Fibroblast of lung (primary cell): ENCODE measurements at places on chromosomes 1 and 21.

GRCh38 chr21:38148046-38148445 is 108.7 kb upstream of the KCNJ15 start:
- H3K4me1 ChIP-seq, result no peaks in the 10 kb centered on the region
- H3K27me3 ChIP-seq, result no peaks in the 10 kb centered on the region
- H3K36me3 ChIP-seq, result no peaks in the 10 kb centered on the region

- H3K27me3 ChIP-seq, result no peaks in the 10 kb centered on the region
- H3K4me3 ChIP-seq, result no peak overlapping the region
- H3K4me1 ChIP-seq, result no peaks in the 10 kb centered on the region
- no peak for DNase-seq
- no peaks in the 10 kb centered on the region for H3K36me3 ChIP-seq
- no peak overlapping the region for H3K27ac ChIP-seq
Measured at GRCh38 chr21:39503123-39503762, 51.5 kb downstream of the SH3BGR start.

GRCh38 chr1:174702011-174702410 is 254.2 kb downstream of the GPR52 start:
- H3K4me3 ChIP-seq, result no peak overlapping the region
- H3K27me3 ChIP-seq, result no peaks in the 10 kb centered on the region
- no peak for DNase-seq
- no peaks in the 10 kb centered on the region for H3K4me1 ChIP-seq
- no peak overlapping the region for H3K27ac ChIP-seq
- no peaks in the 10 kb centered on the region for H3K36me3 ChIP-seq

DNA sequence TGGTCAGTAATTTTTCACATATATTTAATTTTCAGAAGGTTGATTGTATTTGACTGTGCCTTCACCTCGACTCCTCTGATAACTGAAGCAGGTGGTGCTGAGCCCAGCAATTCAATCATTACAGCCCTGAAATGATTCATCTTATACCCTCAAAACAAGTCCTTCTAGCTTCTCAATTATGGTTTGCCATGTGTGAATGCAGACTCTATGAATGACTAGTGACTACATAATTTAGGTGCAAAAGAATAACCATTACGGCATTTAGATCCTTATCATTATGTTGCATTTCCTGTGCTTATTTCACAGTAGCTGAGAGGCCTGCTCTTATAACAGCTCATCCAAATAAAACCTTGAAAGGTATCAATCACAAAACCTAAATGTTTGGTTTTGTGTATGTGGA is 54.0 kb upstream of the COL11A1 start:
- H3K4me1 ChIP-seq, result no peaks in the 10 kb centered on the region
- H3K27me3 ChIP-seq, result no peaks in the 10 kb centered on the region
- no peak overlapping the region for H3K27ac ChIP-seq
- DNase-seq, result no peak
- no peaks in the 10 kb centered on the region for H3K36me3 ChIP-seq

DNA sequence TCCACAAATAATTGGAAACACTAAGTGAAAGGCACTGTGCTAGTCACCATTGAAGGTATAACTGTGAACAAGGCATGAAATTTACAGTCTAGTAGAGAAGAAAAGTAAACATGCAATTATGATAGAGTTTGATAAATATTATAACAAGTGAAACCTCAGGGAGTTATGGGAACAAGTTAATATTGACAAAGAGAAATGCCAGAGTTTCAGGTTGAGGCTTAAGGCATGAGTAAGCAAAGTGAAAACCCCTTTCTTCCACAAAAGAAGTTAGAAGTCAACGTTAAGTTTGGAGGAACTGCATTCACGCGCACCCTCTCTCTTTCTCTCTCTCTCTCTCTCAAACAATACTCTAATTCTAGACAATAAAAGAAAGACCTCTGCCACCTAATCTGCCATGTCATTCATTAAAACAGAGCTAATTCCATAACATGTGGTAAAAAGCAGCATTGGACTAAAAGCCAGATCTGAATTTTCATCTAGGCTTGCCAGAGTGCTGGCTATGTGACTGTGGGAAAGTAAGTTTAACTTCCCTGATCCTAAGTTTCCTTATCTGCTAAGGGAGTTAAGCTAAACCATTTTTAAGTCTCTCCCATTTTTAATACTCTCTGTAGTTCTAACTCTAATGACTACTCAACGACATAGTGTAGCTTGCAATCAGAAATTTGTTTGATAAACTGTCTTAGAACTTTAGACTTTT is 22.0 kb downstream of the SLC44A5 start:
- no peak overlapping the region for H3K4me3 ChIP-seq
- H3K4me1 ChIP-seq, result no peaks in the 10 kb centered on the region
- H3K27ac ChIP-seq, result no peak overlapping the region
- H3K36me3 ChIP-seq, result no peaks in the 10 kb centered on the region

GRCh38 chr1:153544453-153545066 is 1.0 kb downstream of the S100A4 start:
- DNase-seq, result no peak
- no peaks in the 10 kb centered on the region for H3K36me3 ChIP-seq
- peaks cover 42% of the 10 kb centered on the region for H3K4me1 ChIP-seq
- H3K27me3 ChIP-seq, result no peaks in the 10 kb centered on the region

DNA sequence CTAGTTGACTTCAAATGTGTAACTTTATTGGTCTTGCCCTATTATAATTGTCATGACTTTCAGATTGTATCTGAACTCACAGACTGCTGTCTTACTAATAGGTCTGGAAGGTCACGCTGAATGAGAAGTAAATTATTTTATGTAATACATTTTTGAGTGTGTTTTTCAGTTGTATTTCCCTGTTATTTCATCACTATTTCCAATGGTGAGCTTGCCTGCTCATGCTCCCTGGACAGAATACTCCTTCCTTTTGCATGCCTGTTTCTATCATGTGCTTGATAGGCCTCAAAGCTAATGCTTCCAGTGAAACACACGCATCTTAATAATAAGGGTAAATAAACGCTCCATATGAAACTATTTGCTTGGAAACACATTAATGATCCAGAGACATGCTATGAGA is 7.3 kb downstream of the RGS4 start:
- H3K36me3 ChIP-seq, result peaks cover 8% of the 10 kb centered on the region
- no peak overlapping the region for H3K27ac ChIP-seq
- no peak overlapping the region for H3K4me3 ChIP-seq
